ENCODE measurements at places on chromosomes 12 and 14.
A peak's percentile ranks its signal among the peaks of the same experiment; 100 is the strongest.

DNA sequence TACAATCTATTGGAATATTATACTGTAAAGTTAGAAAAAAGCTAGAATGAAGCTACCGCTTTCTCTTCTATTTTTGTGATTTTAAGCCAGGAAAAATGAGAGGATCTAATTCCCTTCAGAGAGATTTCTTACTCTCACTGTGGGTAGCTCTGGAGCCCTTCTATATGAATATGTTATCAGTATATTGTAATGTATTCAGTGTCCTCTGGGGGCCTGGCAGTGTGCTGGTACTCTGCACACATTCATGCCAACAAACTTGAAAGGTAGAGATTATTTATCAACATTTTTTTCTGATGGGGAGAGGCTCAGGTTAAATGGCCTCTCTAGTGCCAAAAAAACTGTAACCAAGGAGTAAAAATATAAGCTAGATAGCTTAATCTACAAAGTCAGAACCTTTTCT is 292.8 kb downstream of the TTC6 start:
- DNase-seq: no peak

- DNase-seq: no peak
Measured at GRCh38 chr12:27331291-27331926, 1.2 kb upstream of the BMAL2 start.

DNA sequence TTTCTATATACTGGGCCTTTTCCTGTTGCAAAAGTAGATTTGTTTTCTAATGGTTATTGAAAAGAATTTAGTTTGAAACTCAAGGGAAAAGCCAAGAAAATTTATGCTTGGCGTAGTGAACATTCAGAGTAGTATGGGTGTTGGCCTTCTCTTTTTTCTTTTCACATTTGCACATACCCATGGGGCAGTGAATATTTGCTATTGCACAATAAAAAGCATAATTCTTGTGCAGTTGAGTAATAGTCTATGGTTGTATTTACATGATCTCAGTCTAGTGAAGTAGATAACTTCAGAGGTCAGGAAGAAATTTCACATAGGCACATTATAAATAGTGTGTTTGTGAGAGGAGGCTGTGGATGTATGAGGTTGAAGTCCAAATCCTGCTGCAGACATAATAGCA is 158.1 kb downstream of the FLRT2 start:
- DNase-seq: no peak

DNA sequence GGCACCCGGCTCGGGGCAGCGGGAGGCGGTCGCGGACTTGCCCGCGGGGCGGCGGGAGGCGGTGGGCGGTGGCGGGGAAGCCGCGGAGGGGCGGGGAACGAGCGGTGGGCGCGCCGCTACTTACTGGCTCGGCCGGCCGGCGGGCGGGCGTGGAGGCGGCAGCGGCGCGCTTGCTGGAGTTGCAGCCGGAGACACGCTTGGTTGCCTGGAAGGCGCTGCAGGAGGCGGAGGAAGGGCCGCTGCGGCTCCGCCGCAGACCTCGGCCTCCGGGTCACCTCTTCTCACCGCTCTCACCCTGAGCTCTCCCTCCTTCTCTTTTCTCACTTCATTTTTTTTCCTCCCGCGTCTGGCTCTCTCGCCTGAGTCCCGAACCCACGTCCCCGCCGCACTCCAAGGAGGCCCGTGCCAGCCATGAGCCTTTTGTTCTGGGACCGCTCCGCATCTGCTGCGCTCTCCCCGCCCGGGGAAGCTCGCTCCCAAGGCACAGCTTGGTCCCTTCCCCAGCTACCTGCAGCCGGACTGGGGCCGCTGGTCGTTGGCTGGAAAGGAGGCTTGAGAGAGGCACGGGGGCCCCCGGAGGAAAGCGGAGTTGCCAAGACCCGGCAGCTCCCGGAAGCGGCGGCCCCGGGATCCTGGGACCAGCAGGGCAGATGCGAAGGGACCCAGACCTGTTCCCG is 592 bp upstream of the KCNK10 start:
- DNase-seq: peak; percentile 86

DNA sequence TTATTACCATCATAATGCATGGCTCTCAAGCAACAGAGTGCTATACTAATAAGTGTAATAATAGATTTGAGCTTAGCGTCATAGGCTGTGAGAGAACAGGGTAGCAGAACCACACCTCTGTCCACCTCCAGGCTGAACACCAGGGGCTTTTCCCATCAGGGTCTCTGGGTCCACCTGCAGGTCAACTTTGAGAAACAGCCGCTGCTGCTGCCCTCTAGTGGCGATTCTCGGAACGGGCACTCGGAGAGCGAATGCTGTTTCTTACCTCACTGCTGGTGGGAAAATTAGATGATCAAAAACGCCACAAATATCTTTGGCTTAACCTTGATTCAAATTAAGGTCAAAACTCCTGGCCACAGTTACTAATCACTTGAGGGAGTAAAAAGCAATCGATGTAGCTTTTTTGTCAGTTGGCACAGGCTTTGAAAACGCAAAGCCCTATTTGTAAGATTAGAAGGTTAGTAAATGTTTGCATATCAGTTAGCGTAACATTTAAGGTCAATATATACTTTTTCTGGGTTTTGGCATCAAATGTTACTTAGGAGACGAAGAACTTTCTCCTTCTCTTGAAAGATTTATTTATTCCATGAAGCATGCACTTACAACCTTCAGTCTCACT is 127.9 kb upstream of the TMEM132D start:
- peak; percentile 73 for DNase-seq

- peak; percentile 67 for DNase-seq
Measured at GRCh38 chr12:97404543-97404942, 58.1 kb upstream of the RMST start.

DNA sequence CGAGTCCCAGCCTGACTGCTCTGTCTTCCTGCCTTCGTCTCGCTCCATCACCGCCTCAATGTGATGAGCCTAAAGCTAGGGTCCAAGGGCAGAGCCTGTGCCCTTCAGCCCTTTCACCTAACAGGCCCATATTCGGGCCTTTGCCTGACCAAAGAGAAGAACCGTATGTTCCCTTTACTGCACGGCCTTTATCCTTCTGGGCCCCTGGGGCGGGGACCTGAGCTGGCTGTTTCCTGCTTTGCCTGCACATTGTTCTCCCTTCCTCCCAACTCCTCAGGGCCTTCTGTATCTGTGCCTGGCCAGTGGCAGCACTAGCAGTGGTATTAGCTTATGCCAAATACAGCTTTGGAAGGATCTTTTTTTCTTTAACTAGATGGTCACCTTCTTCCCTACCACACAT is 8.5 kb upstream of the MYL6B start:
- no peak for DNase-seq

DNA sequence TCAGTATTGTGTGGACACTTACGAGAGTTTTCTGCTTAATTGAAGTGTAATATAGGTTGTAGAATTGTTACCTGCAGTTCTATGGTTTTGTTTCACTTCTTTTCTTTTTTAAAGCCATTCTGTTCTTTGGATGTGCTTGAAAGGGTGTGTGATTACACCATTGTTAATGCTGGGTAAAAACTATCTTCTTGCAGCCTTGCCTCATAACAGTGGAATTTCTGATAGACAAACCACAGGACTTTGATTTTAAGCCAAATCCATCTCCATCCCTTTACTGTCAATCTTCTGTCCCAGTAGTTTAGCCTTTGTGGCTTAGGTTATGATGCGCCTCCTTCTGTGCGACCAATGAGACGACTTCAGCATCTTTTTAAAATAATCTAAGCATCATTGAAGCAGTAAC is 182.3 kb downstream of the PELI2 start:
- DNase-seq: no peak

GRCh38 chr14:50003213-50004021 is 110.5 kb downstream of the ARF6 start:
- DNase-seq: peak; percentile 70

GRCh38 chr12:75690296-75690955 is 179.0 kb upstream of the KRR1 start:
- no peak for DNase-seq

DNA sequence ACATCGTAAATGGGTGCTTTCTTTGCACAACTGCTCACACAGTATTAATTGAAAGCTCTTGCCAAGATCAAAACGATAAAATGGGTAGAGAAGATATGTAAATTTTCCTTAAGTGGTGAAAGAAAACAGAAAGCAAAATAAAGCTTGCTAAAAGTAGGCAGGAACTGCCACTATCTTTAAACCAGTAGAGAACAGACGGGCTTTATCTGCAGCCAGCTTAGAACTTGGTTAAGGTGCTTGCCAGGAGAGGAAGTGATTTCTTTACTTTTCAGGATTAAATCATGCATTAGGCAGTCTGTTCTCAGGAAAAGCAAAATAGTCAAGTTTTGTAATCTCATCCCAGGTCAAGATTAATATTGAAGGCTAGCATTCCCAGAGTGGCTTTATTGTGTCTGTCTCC is 56.9 kb upstream of the CCDC175 start:
- DNase-seq: no peak

- DNase-seq: no peak
Measured at GRCh38 chr14:54121466-54122027, 164.9 kb upstream of the BMP4 start.

DNA sequence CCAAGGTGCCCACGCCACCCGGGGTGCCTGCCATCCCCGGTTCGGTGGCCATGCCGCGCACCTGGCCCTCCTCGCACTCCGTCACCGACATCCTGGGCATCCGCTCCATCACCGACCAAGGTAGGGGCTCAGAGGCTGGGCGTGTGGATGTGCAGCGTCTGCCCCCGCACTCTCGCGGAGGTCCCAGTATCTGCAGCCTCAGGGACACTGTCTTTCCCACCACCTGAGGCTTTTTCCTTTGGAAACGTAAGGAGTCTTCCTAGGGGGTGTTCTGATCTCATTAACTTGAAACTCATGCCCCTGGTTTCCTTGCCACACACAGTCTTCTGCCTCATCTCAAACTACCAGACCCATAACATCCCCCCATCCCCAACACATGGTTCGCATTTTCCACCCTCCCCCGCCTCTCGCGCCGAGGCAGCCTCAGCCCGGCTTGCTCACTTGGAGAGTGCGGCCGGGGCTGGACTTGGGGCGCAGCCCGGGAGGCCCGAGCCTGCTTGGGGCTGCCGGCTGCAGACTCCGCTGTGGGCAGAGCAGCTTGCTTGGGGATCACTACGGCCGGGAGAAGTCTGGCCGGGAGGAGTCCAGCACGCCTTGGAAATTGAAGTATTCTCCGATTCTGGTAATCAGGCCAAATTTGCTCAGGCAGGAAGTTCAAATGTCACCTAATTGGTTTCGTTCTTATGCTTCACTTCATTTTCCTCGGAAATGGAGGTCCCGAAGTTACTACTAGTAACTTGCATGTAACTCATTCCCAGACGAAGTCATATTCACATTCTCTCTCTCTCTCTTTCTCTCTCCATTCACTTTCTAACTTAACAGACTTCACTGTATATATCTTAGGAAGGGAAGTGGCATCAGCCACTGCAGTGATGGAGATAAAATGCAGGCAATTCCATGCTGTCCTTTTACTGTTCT is 2.0 kb downstream of the PAX9 start:
- DNase-seq: peak; percentile 66

GRCh38 chr12:1948883-1949282 is 30.4 kb upstream of the CACNA2D4 start:
- no peak for DNase-seq

DNA sequence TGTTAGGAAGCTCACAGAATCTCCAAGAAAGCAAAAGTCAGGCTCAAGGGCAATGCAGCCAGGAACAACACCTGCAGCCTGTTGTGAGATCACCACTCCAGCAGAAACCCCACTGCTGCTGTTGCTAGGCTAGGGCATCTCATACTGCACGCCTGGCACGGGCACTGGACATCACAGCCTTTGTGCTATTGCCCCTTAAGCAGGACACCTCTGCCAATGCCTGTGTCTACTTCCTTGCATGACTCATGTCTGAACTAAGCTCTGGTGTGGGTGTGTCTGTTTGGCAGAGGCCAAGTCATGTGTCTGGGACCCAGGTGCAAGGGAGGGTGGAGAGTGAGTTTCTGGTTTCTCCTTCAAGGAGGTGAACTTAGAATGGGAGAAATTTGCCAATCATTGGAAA is 10.0 kb upstream of the DDX47 start:
- no peak for DNase-seq

- DNase-seq: no peak
Measured at GRCh38 chr12:3431686-3432085, 59.3 kb upstream of the PRMT8 start.

DNA sequence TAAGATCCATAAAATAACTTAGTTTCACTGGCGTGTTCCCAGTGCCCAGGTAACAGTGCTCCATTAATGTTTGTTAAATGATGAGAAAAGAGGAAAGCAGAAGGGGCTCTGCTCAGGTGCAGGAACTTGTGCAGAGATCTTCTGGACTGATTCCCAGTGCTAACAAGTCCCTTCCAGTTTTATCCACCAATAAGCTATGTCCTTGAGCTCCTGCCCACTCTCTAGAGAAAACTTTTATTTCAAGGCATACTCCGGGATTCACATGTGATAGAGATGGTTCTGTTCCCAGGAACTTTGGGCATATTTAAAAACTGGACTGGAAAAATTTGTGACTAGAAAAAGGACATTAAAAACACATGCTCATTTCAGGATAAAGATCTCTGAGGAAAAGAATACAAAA is 1.9 kb downstream of the GYS2 start:
- DNase-seq: no peak

Measured in retina (tissue), 1 donor.